ENCODE measurements at places on chromosomes 16 and 17.

DNA sequence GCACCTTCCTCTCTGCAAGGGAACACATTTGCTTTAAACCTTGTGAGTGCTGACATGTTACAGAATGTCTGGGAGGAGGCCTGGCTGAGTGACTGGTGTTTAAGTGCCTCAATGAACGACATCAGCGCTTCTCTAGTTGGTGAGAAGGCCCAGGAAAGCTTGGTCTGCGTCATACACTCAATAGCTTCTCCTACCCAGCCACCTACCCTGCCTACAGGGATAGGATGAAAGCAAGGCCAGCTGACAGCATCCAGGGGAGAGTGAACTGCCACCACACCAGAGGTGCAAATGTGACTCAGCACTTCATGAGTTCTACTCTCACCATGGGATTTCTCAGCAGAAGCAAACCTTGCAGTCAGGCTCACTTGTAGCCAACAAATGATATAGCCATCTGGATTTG, 31.7 kb upstream of the CFAP20 start:
- no peak for DNase-seq

- peak; percentile 84 for DNase-seq
These were observed 11.5 kb downstream of the CCL16 start for GRCh38 chr17:35969558-35970380.

- no peak for DNase-seq
These were observed 35.4 kb downstream of the KCNJ16 start for GRCh38 chr17:70110443-70110880.

DNA sequence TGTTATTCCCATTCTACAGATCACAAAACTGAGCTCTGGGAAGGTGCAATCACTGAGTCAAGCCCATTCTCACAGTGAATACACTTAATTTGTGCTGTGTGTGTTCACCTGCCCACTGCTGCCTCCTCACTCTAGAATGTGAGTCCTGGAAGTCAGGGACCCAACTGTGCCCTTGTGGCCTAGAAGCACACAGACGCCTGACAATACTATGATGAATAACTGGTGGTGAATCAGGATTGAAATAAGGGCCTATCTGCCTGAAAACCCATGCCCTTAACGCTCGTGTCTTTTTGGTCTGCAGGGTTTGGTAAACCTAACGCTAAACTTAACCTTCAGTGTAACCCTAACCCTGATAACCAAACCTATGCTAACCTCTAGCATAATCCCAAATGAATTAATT, 80.3 kb downstream of the ZNF423 start:
- no peak for DNase-seq

DNA sequence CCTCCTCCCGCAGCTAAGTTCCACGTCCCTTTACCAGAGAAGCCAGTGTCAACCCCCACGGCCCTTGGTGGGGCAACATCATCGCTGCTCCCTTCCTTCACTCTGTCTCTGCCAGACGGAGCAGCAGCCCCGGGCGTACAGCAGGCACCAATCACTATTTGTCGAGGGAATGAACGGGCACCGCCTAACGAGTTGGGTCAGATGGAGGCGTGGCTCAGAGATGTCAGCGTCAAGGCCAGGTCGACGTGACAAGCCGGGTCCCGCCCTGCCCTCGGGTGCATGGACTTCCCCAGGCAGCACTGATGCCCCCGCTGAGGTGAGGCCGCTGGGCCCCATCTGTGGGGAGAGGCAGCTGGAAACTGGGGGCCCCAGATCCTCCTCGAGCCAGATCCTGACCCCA, 50.0 kb downstream of the CBFA2T3 start:
- DNase-seq: no peak

- DNase-seq: no peak
These were observed 159.1 kb downstream of the PRKCA start for GRCh38 chr17:66461343-66461995.

DNA sequence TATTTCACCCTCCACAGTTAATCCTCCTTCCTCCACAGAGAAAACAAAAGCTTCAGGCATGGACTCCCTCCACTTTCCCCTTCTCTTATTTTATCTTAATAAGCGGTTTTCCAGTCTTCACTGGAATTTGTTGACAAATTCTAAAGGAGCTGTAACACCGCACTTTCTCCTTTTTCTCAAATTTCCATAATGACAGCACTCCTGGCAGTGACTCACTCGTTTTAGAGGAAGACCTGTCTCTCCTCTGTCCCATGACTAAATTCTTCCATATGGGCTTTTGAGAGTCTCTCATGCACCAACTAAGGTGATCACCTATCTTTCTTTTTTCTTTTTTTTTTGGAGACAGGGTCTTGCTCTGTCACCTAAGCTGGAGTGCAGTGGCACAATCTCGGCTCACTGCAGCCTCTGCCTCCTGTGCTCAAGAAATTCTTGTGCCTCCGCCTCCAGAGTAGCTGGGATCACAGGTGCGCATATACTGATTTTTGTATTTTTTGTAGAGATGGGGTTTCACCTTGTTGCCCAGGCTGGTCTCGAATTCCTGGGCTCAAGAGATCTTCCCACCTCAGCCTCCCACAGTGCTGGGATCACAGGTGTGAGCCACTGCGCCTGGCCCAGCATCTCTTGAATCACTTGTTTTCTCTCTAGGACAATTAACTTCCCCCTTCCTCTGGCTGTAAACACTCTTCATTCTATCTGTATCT, 7.7 kb downstream of the ITGAM start:
- DNase-seq: no peak

GRCh38 chr17:40099619-40100418, 570 bp downstream of the NR1D1 start:
- no peak for DNase-seq

- no peak for DNase-seq
These were observed 2.6 kb downstream of the ZC3H7A start for GRCh38 chr16:11794447-11794846.

- DNase-seq: no peak
These were observed 35.9 kb downstream of the SCNN1B start for GRCh38 chr16:23337836-23338550.

DNA sequence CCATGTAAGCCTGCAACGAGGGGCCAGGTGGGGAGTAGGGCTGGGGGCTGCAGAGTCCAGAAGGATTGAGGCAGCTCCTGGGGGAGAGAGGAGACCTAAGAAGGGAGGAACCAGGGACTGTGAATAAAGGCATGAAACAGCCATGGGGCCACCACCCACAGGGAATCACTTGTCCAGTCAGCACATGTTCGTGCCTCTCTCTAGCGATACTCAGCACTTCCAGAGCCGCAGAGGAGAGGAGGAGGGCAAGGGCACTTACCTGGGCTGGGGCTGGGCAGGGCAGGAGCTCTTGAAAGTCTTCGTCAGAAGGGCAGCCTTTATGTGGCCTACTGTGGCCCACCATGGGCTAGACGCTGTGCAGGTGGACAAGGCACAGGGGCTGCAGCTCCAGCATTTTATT, 24.2 kb downstream of the CACNA1G start:
- DNase-seq: no peak

- no peak for DNase-seq
These were observed 140.4 kb downstream of the SHISA9 start for GRCh38 chr16:13041646-13042290.

- DNase-seq: no peak
These were observed 408.4 kb downstream of the ZFHX3 start for GRCh38 chr16:72639494-72639893.

- DNase-seq: no peak
These were observed 2.2 kb upstream of the TRAF4 start for GRCh38 chr17:28741358-28742349.

DNA sequence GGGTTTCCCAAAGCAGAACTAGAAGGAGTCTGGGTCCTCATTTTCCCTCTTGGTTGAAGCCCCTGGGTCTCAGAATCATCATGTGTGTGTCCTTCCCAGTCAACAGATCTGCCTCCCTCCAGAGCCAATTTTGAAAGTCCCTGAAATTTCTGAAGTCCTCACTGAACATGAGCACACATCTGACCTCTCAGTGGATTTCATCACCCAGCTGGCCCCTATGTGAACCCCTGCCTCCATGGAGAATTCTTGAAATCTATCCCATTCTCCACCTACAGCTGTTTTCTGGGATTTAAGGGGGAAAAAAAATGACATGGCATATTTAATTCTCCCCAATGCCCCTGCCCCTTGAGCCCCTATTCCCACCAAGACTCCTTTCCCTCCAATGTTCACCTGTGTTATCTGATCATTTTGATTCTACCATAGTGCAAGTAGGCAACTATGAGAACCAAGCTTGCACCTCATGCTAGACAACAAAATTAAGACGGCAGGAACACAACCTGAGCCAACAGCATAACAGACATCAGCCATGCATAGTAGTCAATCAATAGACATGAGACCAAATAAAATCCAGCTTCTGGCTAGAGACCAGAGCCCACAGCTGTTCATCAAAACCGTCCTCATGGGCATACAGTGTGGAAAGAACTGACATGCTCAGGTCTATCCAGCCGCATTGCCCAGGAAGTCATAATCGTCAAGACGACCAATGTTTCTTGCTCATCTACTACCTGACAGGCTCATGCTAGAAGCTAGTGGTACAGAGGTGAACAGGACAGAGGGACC, 14.9 kb downstream of the SOX9 start:
- DNase-seq: no peak

DNA sequence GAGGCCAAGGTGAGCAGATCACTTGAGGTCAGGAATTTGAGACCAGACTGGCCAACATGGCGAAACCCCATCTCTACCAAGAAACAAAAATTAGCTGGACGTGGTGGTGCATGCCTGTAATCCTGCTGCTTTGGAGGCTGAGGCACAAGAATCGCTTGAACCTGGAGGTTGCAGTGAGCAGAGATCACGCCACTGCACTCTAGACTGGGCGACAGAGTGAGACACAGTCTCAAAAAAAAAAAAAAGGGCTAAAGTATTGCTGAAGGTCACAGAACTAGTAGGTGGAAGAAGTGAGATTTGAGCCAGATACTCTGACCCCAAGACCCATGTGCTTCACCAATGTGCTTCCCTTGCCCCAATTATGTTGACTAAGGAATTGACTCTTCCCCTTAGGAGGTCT, 112.0 kb downstream of the NPIPB5 start:
- DNase-seq: no peak

DNA sequence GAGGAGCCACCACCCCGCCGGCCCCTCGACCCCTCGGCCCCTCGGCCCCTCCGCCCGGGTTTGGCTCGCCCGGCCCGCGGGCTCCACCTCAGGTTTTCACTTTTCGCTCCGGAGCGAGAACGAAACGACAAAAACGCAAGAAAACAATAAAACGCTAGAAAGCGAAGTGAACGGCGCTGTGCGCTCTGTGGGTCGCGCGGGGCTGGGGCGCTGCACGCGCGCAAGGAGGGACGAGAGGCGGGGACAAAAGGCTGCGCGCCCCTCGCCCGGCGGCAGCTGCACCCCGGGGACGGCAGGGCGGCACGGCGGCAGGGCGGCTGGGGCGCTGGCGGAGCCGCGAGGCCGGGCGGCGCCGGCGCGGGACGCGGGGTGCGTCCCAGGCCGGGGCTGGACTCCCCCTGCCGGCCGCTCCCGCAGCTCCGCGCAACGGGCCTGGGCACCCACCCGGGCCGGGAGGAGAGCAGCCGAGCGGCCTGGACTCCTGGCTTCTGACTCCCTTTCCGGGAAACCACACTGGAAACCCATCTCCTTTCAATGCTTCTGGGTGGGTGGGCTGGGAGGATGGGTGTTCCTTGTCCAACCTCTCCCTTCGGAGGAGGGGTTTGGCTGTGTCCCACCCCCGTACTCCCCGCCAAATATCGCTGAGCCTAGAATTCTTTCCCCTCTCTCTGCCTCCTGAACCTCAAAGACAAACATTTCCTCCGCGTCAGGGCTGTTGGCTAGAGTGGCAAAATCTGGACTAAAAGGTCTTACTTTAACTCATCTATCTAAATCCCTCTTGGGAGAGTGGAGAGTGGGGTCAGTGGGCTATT, 9.9 kb downstream of the TBX2 start:
- peak; percentile 30 for DNase-seq

DNA sequence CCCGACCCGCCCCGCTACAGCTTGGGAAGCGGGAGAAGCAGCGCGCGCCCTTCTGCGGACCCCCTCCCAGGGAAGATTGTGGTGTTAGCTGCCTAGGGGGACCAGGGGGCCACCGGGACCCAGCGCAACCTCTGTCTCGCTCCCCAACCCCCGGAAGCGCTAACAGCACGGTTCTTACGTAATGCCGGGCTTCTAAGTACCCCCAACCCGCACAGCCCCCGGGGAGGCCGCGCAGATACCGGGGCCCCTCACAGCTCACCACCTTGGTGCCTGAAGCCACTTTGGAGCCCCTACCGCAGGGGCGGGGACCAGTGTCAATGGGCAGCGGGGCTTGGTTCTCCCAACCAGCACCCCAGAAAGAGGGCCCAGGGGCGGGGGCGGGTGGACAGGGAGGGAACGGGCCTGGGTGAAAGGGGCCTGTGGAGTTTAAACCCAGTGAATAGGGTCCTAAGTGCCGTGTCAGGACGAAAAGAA, 348 bp downstream of the MPP2 start:
- no peak for DNase-seq

- no peak for DNase-seq
These were observed 5.1 kb downstream of the LLGL1 start for GRCh38 chr17:18230288-18231141.

GRCh38 chr17:64006361-64007088, 8.4 kb downstream of the PRR29 start:
- no peak for DNase-seq

GRCh38 chr16:22192261-22193062, 13.6 kb upstream of the EEF2K start:
- DNase-seq: peak; percentile 88

GRCh38 chr16:31177136-31177535, 2.8 kb upstream of the FUS start:
- DNase-seq: peak; percentile 61

DNA sequence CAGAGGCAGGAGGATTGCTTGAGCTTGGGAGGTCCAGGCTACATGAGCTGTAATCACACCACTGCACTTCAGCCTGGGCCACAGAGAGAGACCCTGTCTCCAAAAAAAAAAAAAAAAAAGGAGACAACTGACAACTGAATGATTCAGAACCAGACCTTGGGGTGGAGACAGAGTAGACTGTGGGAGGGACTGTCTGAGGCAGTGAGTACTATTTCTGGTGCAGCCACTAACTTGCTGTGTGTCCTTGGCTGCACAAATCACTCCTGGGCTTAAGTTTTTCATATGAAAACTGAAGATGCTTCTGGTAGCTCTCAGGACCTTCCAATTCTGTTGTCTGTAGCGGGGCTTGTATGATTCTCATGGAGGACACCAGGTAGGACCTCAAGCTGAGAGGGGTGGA, 5.8 kb downstream of the ASB16 start:
- no peak for DNase-seq

GRCh38 chr16:29974291-29975133, 844 bp downstream of the TAOK2 start:
- DNase-seq: no peak

- no peak for DNase-seq
These were observed 138.5 kb upstream of the CDH5 start for GRCh38 chr16:66227766-66228530.
